ENCODE measurements at places on chromosomes 6 and 20.

DNA sequence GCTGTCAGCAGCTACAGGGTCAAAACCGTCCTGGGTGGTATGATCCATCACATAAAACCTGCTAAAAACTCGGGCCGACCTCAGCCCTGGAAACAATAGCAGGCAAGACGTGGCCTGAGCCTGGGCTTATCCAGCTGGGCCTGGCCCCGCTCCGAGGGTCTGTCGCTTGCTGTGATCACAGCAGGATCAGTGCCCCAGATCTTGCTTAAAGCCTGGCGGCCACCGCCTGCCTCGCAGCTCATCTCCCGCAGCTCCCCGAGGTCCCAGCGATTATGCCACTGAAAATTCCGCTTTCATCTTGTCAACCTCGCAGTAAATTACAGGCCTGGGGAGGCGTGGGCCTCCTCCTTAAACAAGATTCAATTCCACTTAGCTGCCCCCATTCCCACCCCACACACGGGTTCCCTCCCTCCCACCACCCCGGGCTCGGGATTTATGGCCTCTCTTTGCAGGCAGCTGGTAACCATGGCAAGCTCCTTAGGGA lies 40.1 kb downstream of the CDH22 start:
- DNase-seq, result no peak

DNA sequence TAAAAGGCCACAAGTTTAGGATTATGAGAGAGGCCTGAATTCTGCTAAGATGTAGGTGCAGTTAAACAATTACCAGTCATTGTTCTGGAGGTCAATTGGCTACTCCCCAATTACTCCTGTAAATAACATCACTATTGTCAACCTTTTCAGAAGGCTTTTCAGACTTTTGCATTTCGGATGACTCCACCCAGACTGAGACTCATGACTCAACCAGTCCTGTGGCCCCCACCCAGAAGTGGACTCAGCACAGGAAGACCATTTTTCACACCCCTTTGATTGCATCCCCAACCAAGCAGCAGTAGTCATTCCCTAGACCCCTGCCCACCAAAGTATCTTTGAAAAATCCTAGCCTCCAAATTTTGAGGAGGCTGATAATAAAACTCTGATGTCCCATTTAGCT lies 139.3 kb upstream of the SLC22A16 start:
- DNase-seq, result no peak

DNA sequence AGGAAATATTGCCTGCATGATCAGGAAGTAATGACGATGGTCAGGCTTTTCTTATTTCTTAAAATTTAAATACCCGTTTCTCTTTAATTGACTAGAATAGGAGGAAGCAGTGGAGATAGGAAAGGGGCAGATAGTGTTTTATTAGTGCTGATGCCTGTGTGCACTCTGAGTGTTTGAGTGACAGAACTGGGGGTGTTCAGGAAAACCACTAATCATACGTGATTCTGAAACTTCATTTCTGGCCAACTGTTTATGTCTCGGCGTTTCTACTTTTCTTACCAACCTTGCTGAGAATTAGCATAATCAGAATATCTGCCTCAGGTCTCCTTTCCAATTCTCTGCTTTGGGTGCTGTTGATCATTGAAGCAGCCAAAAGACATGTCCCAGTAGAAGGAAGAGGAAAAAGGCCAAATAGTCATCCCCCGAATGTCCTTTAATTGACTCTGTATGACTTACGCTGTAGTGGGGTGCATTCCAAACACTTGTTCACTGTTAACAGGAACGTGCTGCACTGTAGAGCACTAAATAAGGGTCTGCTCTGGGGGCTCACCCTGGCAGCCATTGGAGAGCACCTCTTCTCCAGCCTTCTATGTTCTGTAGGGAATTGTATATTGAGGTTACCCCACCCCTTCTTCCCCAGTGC lies 152.9 kb downstream of the JARID2 start:
- no peak for DNase-seq

- no peak for DNase-seq
Measured at GRCh38 chr20:17327185-17328148, 100.6 kb downstream of the PCSK2 start.

- DNase-seq, result no peak
Measured at GRCh38 chr6:90375681-90376439, 79.2 kb upstream of the BACH2 start.

DNA sequence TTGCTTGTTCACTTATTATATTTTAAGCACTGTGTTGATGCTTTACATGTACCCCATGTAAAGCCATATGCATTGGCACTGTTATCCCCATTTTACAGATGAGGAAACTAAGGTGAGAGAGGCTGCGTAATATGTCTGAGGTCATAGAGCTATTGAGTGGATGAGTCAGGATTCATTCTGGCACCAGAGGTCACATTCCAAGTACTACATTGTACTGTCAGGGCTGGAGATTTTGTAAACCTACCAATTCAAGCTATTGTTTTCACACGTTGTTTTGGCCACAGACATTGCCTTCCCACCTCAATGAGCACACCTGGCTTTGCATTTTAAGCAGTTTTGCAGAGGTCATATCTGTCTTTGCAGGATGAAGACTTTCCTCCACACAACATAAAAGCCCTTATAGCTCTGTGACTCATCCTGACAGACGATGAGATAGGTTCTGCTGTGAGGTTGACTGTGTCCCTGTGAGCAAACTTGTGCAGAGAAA lies 33.2 kb downstream of the ANKS1A start:
- no peak for DNase-seq

- no peak for DNase-seq
Measured at GRCh38 chr6:143337201-143337949, 113.1 kb downstream of the ADAT2 start.

DNA sequence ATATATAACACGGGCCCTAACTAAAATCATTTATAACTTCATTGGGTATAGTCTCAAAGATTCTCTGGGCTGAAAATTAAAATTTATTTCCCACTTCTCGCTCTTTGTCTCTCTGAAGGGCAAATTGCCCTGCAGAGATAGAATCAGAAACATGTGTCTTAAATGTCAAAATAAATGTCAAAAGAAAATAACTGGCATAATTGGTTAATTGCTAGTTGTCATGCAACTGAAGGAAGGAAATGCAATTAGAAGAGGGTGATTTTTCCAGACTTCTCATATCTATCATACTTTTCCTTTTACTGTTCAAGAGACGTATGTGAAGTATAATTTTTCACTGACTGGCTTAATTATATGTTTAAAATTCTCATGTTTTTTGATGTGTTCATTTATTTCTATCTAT lies 80.3 kb upstream of the HMGCLL1 start:
- DNase-seq, result no peak

- DNase-seq, result no peak
Measured at GRCh38 chr6:161198783-161199460, 74.9 kb downstream of the AGPAT4 start.

Data from NCI-H2081 treated with DMSO at 0.1 percent for 48 hours (cell line).